ENCODE measurements at places on chromosomes 2 and 18.

GRCh38 chr2:183229386-183229785 lies 105.1 kb downstream of the NUP35 start:
- DNase-seq: no peak

DNA sequence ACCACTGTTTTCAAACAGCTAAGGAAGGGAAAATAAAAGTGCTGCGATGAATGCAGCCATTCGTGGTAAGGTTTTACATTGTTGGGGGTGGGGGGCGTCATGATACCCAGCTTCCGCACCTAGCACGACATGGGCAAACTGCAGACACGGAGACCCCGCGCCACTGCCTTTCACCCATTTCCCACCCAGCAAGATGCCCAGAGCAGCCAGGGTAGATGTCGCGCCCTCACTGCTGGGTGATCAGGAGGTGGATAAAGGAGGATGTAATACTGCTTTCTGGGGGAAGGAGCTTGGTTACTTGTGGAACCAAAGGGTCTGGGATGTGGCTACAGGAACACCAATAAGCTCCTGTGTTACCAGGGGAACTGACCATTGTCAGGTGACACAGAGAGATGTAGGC lies 138.4 kb downstream of the ZNF516 start:
- no peak for DNase-seq

- no peak for DNase-seq
Observed at GRCh38 chr2:210477496-210477895, 937 bp upstream of the LANCL1 start.

DNA sequence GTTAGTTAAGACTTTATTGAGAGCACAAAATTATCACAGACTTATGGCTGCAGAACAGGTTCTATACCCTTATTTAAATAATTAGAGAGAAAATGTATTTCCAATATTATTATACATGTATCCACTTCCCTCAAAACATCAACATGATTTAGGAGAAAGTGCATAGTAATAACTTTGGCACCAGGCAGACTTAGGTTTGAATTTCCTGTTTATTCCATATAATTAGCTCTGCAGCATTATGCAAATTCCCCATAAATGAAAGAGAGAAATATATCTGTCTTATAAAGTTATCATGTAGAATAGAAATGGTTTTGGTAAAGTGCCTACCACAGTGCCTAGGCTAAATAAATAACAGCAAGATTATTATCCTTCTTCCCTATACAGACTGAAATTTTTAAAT lies 15.3 kb downstream of the SCN9A start:
- DNase-seq: no peak

DNA sequence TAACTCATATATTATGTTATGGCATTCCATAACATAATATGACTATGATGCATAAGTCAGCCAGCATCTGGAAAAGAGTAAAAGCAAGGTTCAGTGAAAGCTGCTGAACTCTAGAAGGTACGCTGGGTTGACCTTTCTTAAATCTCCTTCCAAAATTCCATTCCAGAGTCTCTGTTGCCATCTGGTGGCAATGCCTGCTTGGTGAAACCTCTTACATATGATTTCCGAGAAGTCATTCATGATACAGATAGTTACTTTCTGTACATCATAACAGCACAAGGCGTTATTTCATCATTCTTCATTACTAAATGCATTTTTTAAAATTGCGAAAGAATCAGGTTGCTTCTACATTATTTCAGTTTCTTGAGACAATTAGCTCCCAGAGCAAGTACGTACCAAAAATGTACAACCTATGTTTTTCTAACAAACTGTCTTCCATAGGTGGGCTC lies 7.0 kb upstream of the EPG5 start:
- DNase-seq: peak; percentile 3

- DNase-seq: no peak
Observed at GRCh38 chr2:118991554-118991953, 49.6 kb downstream of the MARCO start.

- DNase-seq: no peak
Observed at GRCh38 chr18:29711932-29712331, 1330.6 kb downstream of the DSC3 start.

DNA sequence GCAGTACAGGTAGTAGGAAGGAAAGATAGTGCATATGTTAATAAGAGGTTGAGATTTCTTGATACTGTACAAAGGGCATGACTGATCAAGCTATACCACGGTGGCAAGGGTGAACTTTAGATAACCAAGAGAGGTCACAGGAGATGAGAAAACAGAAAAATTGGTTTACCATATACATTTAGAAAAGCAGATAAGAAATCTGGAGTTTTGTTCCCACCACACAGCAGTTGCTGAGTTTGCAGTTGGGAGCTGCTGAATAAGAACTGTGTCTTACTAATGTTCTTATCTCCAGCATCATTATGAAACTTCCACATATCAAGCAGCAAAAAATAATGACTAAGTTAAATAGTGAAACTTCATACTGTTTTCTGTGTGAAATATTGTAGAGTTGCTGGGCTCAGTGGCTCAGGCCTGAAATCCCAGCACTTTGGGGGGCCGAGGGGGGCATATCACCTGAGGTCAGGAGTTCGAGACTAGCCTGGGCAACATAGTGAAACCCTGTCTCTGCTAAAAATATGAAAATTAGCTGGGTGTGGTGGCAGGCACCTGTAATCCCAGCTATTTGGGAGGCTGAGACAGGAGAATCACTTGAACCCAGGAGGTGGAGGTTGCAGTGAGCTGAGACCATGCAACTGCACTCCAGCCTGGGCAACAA lies 12.0 kb upstream of the IMPACT start:
- DNase-seq: no peak

DNA sequence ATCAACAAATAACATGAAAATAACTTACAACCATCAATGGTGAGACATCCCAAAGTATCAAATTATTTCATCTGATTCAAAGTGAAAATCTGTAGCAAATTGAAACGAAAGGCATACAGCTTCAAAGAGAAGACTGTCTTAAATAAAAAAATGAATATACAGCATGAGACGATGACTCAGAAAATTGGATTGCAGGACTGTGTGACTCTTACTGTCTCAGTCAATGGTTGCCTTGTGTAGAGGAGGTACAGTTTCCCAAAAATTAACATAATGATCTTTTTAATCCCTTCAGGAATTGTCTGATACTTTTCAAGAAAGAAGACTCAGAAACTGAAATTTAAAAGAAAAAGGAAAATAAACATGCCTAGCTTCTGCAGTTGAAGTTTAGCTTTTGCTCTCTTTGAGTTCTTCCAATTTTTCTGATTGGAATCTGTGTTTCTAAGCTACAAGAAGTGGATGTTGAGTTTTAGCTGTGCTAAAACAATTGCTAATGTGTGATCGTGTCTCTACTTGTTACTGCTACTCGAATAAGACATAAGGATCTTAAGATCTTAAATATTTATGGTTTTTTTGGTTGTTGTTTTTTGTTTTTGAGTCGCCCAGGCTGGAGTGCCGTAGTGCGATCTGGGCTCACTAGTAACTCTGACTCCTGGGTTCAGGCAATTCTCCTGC lies 41.1 kb upstream of the EPB41L3 start:
- DNase-seq: no peak

DNA sequence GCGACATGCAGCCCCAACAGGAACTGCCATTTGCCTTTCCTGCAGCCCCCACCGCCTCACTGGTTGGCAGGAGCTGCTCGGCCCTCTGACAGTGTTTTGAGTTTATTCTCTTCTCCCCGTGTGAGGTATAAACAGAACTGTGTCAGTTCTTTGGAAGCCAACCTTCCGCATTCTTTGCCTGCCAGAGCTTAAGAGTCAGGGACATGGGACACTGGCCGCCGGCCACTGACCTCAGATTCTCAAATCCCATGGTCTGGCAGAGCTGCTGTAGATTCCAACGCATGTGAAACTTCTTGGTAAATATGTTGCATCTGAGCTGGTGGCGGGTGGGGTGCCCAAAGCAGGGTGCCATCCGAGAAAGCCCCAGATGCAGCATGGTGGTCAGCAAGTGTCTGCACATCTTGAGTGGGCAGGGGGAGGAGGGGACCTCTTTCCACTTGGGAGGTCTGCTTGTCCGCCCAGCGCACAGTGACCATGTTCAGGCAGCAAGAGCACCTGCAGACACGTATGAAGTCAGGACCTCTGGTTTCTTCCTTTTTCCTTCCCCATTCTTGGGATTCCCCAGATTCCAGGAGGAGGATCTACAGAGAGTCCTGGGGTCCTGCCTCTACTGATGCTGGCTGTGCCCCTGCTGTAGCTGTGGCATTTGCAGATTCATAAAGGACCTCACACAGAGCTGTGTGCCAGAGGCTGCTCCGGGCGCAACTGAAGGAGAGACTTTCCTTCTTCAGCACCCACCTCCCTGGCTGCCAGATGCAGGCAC lies 23.8 kb downstream of the ASB18 start:
- DNase-seq: no peak

GRCh38 chr2:70767079-70767698 lies 811 bp downstream of the ADD2 start:
- no peak for DNase-seq

DNA sequence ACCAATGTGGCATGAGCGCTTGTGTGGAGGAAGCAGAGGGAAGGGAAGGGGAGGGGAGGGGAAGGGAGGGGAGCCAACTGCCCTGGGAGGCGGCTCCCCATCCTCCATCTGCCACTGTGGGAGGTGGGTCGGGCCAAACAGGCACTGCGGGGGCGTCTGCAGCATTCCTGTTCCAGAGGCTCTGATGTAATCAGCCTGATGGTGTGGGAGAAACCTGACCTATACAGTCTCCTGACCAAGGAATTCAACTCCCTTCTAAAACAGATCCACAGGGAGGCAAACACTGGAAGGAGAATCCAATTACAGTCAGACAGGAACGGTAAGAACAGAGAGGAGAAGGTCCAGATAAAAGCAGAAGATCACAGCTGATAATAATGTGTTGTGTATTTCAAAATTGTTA lies 88.8 kb downstream of the CD8B2 start:
- no peak for DNase-seq

DNA sequence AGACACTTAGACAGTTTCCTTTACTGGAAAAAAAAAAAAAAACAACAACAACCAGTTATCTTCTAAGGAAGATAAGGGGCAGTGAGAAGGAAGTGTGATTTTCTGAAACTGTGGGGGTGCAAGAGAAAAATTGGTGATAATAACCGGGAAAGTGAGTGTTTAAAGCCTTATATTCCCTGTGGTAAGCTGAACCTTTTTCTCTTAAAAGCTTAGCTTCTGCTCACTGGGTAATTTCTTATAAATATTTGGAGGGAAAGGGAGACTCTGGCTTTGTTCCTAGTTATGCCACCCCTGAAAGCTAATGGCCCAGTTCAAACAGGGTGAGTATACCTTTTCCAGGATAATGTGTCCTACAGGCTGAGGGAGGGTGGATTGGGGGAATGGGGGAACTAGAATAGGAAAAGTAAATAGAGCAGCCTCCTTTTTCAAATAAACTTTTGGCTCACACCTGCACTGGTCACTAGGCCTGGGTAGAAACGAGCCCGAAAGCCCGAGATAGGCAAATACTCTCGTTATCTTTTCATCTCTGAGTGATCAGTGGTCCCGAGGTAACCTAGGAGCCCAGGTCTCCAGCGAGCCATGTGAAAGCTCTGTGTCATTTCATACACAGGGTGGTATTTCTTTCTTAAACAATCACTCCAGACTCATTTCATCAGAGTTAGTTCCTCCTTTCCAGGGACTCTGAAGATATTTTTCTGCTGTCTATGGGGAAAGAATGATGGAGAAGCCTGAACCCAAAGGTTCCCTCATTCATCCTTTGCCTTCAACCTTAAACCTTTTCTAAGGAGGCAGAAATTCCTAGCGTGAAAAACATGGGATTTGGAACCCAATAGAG lies 15.5 kb upstream of the SRBD1 start:
- no peak for DNase-seq

DNA sequence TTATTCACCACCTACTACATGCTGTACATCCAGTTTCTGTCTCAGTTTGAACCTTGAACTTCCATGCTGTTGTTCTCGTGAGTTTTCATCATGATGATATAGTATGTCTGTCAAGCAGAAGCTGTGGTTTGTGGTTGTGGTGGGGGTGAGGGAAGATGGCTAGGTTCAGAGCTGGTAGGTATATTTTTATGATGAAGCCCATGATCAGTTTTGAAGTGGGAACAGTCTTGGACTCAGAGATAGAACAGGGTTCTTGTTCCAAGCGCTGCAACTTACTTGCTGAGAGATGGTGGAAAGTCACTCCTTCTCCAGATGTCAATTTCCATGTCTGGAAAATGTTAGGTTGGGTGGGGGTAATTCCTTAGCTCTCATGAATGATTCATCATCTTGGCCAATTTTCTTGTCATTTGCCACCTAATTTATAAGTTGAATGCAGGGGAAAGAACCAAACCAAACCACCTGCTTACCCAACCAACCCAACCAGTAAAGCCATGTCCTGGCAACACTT lies 21.6 kb downstream of the PMAIP1 start:
- no peak for DNase-seq

DNA sequence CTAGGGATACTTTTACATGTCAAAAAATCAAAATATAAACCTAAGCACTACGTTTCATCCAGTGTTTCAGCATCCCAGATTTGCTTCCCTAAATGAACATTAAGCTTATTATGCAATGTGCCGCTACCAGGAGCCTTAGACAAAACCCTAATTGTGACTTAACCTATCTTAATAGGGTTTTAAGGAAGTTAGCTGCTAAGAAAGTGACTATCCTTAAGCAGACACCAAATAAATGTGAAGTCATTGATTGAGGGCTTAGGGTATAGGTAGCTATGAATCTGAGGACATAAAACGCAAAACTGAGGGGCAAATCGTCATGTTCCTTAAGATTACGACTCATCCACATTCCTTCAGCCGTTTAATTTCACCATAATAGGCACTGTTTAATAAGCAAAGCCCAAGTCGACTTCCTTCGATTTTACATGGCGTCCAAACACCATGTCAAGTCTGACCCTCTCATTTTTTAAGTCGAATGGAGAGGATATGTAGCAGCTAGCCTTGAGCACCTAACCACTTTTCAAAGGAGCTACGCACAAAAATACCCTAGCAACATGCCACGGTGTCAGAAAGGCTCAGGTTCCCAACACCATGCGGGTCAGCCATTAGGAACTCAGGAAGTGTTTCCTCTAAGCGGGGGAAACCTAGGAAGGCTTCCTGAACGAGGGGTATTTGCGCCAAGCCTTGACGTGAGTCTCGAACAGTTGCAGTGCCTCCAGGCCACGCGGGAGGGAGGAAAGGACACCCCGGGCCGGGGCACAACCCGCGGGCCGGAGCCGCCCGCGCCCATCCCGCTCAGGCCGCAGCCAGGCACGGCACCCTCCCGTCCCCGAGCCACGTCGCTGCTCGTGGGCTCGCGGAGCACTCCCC lies 1.0 kb downstream of the HDLBP start:
- DNase-seq: no peak

DNA sequence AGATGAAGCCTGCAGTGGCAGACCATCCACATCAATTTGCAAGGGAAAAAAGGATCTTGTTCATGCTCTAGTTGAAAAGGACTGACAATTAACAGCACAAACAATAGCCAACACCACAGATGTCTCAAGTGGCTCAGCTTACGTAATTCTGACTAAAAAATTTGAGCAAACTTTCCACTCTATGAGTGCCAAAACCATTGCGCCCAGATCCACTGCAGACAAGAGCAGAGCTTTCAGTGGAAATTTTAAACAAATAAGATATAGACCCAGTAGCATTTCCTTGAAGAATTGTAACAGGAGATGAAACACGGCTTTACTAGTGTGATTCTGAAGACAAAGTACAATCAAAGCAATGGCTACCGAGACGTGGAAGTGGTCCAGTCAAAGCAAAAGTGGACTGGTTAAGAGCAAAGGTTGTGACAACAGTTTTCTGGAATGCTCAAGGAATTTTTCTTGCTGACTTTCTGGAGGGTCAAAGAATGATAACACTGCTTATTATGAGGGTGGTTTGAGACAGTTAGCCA lies 12.0 kb upstream of the ZNF396 start:
- no peak for DNase-seq
